ENCODE measurements at places on chromosomes 1 and 21.

DNA sequence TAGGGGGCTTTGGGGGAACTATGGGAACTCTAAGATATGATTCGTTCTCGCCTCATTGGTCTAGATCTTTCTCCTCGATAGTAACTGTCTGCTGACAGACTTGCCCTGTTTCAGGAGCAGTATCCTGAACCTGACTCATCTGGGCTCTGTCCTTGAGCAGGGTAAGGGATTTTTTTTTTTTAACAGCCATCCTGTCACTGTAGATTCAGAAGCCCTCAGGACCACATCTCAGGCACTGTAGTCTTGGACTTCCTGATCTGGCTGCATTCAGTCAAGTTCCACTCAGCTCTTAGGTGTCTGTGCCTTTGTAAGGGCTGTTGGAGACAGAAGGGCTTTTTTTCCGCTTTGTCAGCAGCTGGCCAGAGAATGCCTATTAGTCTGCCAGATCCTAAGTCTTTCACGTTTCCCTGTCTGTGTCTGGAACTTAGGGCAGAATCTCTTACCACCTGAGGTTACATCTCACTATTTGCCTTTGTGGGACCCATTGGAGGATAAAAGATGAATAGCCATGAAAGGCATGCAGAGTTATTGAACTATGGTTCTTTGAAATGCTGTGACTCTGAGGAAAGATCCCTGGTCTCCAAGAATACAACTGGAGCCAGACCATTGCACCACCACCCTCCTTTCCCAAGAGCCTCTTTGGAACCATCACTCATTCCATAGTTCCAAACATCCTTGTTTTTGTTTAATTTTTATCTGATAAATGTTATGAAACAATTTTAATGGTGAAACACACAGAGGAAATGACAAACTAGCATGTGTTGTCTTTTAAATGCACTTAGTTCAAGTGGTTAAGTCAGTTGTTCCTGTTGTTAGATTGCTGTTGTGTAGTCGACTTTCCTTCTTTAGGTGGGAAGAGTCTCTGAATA, 49.7 kb upstream of the MACF1 start:
- ATAC-seq, result no peak

- ATAC-seq, result no peak
Measured at GRCh38 chr1:230067871-230068620, 1.0 kb downstream of the GALNT2 start.

DNA sequence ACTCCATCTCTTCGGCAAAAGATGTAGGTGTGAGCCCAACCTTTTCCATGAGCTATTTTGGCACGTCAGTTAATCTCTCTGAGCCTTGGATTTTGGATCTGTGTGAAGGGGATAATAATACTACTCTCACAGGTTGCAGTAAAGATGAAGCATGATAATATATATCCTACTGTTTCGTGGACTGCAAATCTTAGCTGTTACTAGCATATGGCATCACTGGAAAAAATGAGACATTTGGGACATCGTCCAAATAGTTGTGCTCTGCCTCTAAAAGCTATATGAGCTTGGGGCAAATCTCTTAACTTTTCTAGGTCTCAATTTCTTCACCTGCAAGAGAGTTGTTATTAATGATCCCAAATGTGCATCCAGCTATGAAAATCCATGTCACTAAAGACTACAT, 147.4 kb upstream of the ZRANB2 start:
- no peak for ATAC-seq

GRCh38 chr21:36773117-36773516, 74.2 kb downstream of the SIM2 start:
- no peak for ATAC-seq

GRCh38 chr1:180152588-180152987, 2.1 kb upstream of the QSOX1 start:
- ATAC-seq, result no peak
